ENCODE measurements at places on chromosomes 4 and X. TPM values are rescaled to one million over a fixed set of nuclear protein-coding genes. Genes with fewer than 3 reads are reported as not detected.

KIAA1210 gene
- total RNA-seq: 44.3 TPM

CTAG2 gene
- not detected for total RNA-seq

DCAF8L2 gene
- not detected for total RNA-seq

BMPR1B gene
- total RNA-seq: 7.1 TPM

TSPAN6 gene
- total RNA-seq: not detected

HPF1 gene
- 1.3 TPM for total RNA-seq

MAGEA6 gene
- not detected for total RNA-seq
